ENCODE measurements at places on chromosomes 6 and 20.

- DNase-seq, result no peak
Observed at GRCh38 chr6:135183002-135183531, 2.0 kb downstream of the MYB start.

GRCh38 chr6:156046841-156047449 lies 591.3 kb upstream of the NOX3 start:
- DNase-seq, result no peak

DNA sequence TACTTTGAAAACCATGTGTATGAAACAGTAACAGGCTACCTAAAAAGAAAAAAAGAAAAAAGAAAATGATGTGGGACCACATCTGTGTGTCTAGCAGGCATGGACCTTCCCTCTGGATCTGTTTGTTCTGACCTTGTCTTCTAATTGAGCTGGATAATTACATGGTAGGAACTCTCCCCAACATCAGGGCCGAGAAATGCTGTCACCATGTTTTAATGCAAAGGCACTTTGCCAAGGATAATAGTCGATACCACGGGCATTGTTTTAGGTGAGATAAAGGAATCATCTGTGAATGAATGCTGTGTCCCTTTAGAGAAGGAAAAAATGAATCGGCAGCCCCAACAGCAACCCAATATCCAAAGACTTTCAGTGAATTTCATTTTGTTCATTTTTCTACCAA lies 149.1 kb downstream of the ZDHHC14 start:
- no peak for DNase-seq

DNA sequence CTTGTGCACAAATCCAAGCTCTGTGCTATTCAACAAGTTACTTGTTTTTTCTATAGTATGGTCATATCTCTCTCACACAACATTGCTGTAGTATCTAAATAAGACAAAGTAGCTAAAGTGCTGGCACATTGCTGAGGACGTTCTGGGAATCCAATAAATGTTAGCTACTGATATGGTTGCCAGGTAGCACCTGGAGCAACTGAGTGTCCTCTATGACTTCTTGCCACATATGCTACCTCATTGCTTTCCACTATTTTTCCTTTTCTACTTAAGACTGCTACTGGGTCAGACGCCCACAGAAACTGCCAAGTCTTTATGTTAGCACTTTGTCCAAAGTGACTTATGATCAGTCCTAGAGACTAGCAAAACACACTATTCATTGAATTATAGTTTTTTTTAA lies 85.3 kb downstream of the SYCP2 start:
- DNase-seq, result no peak

GRCh38 chr6:118897386-118897785 lies 3.4 kb downstream of the ASF1A start:
- DNase-seq, result no peak

GRCh38 chr20:37534401-37535157 lies 6.9 kb upstream of the BLCAP start:
- DNase-seq, result peak; percentile 62

- DNase-seq, result no peak
Observed at GRCh38 chr20:48358176-48359054, 469.4 kb downstream of the PREX1 start.

All from BE2C (cell line).